ENCODE measurements at places on chromosomes 4 and X. TPM values are rescaled to one million over a fixed set of nuclear protein-coding genes. Genes with fewer than 3 reads are reported as not detected.

Gene CWH43
- total RNA-seq = not detected

Gene SASH3
- 286 TPM for total RNA-seq

Gene TEX13B
- total RNA-seq = not detected

Gene TCP11X2
- total RNA-seq = not detected

Gene TMEM156
- 14.1 TPM for total RNA-seq

Gene SMIM10
- 0.52 TPM for total RNA-seq

Gene SCD5
- total RNA-seq = 2.9 TPM

Gene SEPSECS
- 10.8 TPM for total RNA-seq

Gene NOX1
- total RNA-seq = not detected

Gene MAMLD1
- total RNA-seq = 1.4 TPM

Gene HHIP
- not detected for total RNA-seq

Gene NWD2
- not detected for total RNA-seq

Gene TMSB15C
- 6.1 TPM for total RNA-seq

Gene PGAM4
- 0.52 TPM for total RNA-seq

Gene CDS1
- not detected for total RNA-seq

Gene DUSP21
- not detected for total RNA-seq

Gene MMRN1
- 0.47 TPM for total RNA-seq

Gene PPBP
- not detected for total RNA-seq

DNA sequence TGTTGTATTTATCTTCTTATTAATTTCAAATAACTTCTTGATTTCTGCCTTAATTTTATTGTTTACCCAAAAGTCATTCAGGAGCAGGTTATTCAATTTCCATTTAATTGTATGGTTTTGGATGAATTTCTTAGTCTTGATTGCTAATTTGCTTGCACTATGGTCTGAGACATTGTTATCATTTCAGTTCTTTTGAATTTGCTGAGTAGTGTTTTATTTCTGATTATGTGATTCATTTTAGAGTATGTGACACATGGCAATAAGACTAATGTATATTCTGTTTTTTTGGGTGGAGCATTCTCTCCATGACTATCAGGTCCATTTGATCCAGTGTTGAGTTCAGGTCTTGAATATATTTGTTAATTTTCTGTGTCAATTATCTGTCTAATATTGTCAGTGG is 236.7 kb downstream of the EDA2R start:
- H3K36me3 ChIP-seq = no peaks in the 10 kb centered on the region
- DNase-seq = no peak
- H3K4me3 ChIP-seq = no peak overlapping the region

GRCh38 chr4:10454121-10454520 is 3.1 kb downstream of the ZNF518B start:
- no peak overlapping the region for H3K27ac ChIP-seq
- H3K27me3 ChIP-seq = peaks cover 6% of the 10 kb centered on the region
- no peak for DNase-seq
- no peak overlapping the region for H3K4me3 ChIP-seq

GRCh38 chrX:47278691-47279090 is 45.9 kb downstream of the USP11 start:
- no peak for DNase-seq
- no peaks in the 10 kb centered on the region for H3K27me3 ChIP-seq
- no peak overlapping the region for H3K4me3 ChIP-seq
- H3K36me3 ChIP-seq = no peaks in the 10 kb centered on the region
- no peak overlapping the region for H3K27ac ChIP-seq
- H3K4me1 ChIP-seq = no peaks in the 10 kb centered on the region

DNA sequence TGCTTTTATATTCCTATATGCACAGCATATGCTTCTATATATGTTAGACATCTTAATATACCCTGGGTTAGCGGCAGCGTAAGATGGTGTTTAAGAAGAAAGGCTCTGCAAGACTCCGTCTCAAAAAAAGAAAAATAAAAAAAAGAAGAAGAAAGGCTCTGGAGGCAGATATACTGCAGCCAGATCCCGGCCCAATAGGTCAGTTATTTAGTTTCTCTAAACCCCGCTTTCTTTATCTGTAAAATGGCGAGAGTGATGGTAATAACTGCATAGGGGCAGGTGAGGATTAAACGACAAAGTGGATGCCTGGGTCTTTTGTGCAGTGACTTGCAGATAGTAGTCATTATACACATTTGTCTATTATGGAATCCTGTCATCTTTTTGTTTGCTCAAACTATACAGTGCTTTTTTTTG is 115.2 kb downstream of the NAA11 start:
- no peak overlapping the region for H3K27ac ChIP-seq
- no peaks in the 10 kb centered on the region for H3K36me3 ChIP-seq
- no peaks in the 10 kb centered on the region for H3K27me3 ChIP-seq
- no peaks in the 10 kb centered on the region for H3K4me1 ChIP-seq

- no peaks in the 10 kb centered on the region for H3K4me1 ChIP-seq
- H3K27me3 ChIP-seq = no peaks in the 10 kb centered on the region
- H3K36me3 ChIP-seq = no peaks in the 10 kb centered on the region
- H3K27ac ChIP-seq = no peak overlapping the region
- no peak for DNase-seq
- H3K4me3 ChIP-seq = no peak overlapping the region
Observed at GRCh38 chrX:42673301-42673810, 104.6 kb downstream of the PPP1R2C start.

- H3K27ac ChIP-seq = no peak overlapping the region
- H3K4me3 ChIP-seq = no peak overlapping the region
- DNase-seq = peak; percentile 22
- H3K36me3 ChIP-seq = no peaks in the 10 kb centered on the region
Observed at GRCh38 chr4:5827108-5828004, 65.5 kb downstream of the CRMP1 start.

GRCh38 chr4:47195706-47196105 is 164.3 kb downstream of the GABRB1 start:
- DNase-seq = no peak
- H3K4me3 ChIP-seq = no peak overlapping the region
- no peak overlapping the region for H3K27ac ChIP-seq
- no peaks in the 10 kb centered on the region for H3K36me3 ChIP-seq

DNA sequence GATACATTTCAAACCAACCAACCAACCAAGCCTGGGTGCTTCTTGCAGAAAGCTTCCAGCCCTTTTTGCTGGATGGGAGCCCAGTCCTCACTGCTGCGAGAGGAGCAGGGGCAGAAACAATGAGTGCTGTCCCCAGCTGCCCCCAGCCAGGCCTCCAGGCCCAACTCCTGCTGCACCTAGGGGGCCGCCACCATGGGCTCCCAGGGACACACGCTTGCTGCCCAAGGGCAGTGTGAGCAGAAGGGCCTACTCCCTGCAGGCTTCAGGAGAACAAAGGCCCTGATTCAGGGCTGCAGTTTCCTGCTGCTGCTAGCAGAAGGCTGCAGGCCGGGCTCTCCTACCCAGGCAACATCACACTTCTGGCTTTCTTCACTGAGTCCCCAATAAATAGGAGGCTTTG is 37.7 kb upstream of the ENPP6 start:
- peak; percentile 16 for DNase-seq
- peaks cover 11% of the 10 kb centered on the region for H3K4me1 ChIP-seq
- no peak overlapping the region for H3K4me3 ChIP-seq
- H3K27ac ChIP-seq = no peak overlapping the region
- H3K36me3 ChIP-seq = no peaks in the 10 kb centered on the region
- no peaks in the 10 kb centered on the region for H3K27me3 ChIP-seq

GRCh38 chrX:32126997-32127396 is 1055.2 kb upstream of the FTHL17 start:
- H3K27me3 ChIP-seq = no peaks in the 10 kb centered on the region
- no peaks in the 10 kb centered on the region for H3K36me3 ChIP-seq

DNA sequence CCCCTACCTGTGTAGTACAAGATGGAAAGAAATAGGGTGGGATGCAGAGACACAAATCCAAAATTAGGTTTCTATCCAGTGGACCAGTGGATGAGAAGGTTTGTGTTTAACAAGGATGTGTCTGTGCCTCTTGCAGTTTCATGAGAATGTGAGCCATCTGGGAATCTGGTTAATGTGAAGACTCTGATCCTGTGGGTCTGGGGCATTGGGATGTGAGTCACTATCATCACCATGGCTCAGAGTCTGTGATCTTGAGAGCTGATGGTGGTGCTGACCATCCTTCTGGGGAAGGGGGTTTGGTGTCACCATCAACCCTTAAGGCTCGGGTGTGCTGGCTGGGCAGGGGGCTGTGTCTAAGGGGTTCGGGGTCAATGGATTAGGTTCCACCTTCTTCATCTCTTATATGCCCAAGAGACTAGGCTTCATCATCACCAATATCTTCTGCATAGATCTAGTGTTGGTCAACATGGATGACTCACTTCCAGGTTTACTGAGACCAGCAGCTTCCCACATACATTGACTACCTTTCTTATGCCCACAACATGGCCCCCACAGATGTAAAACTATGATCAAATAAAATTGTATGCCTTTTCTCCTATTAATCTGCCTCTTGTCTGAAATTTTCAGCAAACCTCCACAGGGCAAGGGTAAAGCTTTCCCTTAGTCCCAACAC is 65.7 kb upstream of the MID1 start:
- no peak for DNase-seq
- no peaks in the 10 kb centered on the region for H3K36me3 ChIP-seq
- H3K4me3 ChIP-seq = no peak overlapping the region
- H3K4me1 ChIP-seq = no peaks in the 10 kb centered on the region

- peaks cover 2% of the 10 kb centered on the region for H3K36me3 ChIP-seq
- DNase-seq = no peak
- no peak overlapping the region for H3K27ac ChIP-seq
- H3K27me3 ChIP-seq = no peaks in the 10 kb centered on the region
Observed at GRCh38 chrX:134604701-134605311, 53.5 kb downstream of the PLAC1 start.

DNA sequence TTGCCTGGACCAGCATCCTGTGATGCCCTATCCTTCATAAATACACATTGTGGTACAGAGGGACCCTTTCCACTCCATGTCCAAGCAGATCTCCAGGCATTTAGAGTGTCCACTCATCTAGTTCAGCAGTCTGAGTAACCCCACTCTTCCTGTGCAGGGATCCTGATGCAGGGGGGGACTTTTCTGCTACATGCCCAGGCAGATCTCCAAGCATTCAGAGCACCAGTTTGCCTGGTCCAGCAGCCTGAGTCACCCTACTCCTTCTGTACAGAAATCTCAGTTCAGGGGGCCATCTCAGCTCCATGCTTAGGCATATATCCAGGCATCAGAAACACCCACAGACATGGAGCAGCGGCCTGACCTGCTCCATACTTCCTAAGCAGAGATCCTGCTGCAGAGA is 1089.8 kb downstream of the FAT4 start:
- H3K36me3 ChIP-seq = no peaks in the 10 kb centered on the region
- no peak for DNase-seq
- no peaks in the 10 kb centered on the region for H3K27me3 ChIP-seq
- no peak overlapping the region for H3K27ac ChIP-seq
- no peaks in the 10 kb centered on the region for H3K4me1 ChIP-seq

- H3K36me3 ChIP-seq = no peaks in the 10 kb centered on the region
- no peak for DNase-seq
- H3K4me3 ChIP-seq = no peak overlapping the region
- H3K4me1 ChIP-seq = no peaks in the 10 kb centered on the region
- no peak overlapping the region for H3K27ac ChIP-seq
Observed at GRCh38 chr4:25504932-25505636, 128.0 kb downstream of the ANAPC4 start.

DNA sequence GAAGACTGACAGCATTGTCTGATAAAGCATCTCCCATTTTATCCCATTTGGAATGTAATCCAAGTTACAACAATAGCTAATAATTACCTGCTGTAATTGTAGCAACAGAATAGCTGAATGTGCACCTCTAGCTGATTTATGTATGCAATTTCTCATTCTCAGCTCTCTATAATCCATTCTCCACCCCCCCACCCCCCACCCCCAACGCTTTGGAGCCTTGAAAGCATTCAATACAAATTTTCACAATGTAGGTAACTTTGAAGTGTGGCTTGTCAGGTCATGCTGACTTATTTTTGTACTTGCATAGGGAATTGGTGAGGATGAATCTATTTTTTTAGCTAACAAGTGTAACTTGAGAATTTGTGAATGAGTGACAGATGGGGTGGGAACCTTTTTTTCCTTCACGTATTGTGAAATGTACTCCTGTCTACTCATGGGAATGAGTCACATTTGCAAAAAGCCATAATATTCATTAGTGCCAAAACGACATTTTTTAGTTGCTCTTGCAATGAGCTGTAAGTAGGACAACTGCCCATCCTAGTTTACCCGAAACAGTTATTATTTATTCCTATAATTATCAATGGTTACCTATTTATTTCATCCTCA is 159.3 kb downstream of the PALLD start:
- no peak overlapping the region for H3K4me3 ChIP-seq
- DNase-seq = no peak
- peaks cover 19% of the 10 kb centered on the region for H3K27me3 ChIP-seq
- H3K27ac ChIP-seq = no peak overlapping the region
- no peaks in the 10 kb centered on the region for H3K36me3 ChIP-seq

GRCh38 chrX:97030463-97030862 is 146.8 kb downstream of the RPA4 start:
- H3K27ac ChIP-seq = no peak overlapping the region
- H3K36me3 ChIP-seq = no peaks in the 10 kb centered on the region
- H3K4me3 ChIP-seq = no peak overlapping the region
- no peaks in the 10 kb centered on the region for H3K4me1 ChIP-seq

DNA sequence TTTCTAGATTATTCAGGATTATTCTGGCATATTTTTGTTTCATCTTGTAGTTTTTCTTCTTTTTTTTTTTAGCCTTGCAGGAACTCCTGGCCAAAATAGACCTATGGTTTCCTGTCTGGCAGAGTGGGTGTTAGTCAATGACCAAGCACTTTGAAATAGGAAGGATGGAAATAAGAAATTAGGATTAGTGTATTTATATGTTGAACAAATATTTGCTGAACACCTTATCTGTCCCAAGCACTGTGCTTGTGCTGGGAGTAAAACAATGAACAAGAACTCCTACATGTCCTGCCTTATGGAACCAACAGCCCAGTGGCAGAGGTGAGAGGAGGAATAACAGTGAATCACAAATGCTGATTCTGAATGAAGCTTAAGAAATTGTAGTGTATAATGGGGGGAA is 4.5 kb downstream of the MMRN1 start:
- H3K36me3 ChIP-seq = no peaks in the 10 kb centered on the region
- no peak overlapping the region for H3K27ac ChIP-seq
- H3K4me3 ChIP-seq = no peak overlapping the region
- H3K27me3 ChIP-seq = peaks cover 7% of the 10 kb centered on the region

GRCh38 chr4:81723019-81723884 is 251.5 kb upstream of the RASGEF1B start:
- DNase-seq = no peak
- H3K27me3 ChIP-seq = peaks cover 5% of the 10 kb centered on the region
- no peak overlapping the region for H3K4me3 ChIP-seq
- H3K4me1 ChIP-seq = peaks cover 10% of the 10 kb centered on the region
- H3K36me3 ChIP-seq = no peaks in the 10 kb centered on the region

DNA sequence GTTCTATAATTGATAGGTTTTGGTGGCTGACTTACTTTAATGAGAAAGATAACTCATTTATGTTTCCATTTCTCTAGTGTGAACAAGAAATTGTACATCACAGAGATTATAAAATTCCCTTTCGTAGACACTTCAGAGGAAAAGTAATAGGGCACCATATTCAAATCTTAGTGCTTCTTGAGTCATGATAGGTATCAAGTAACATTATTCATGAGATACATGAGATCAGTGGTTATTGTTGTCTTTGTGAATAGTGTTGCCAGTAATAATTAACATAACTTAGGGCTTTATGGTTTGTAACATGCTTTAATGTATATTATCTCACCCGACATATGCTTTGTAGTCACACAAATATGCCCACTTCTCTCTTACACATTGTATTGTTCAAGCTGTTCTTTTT is 73.7 kb upstream of the IL15 start:
- no peak for DNase-seq
- no peak overlapping the region for H3K27ac ChIP-seq
- H3K27me3 ChIP-seq = no peaks in the 10 kb centered on the region
- no peaks in the 10 kb centered on the region for H3K36me3 ChIP-seq
- no peak overlapping the region for H3K4me3 ChIP-seq
- no peaks in the 10 kb centered on the region for H3K4me1 ChIP-seq

Data from activated CD8-positive, alpha-beta T cell treated with anti-CD3 and anti-CD28 coated beads, Interleukin-2, amount 10 ng/mL, durations not matched to agents 7 days and 5 days (primary cell).